ENCODE measurements at places on chromosomes 13 and 19. TPM values are rescaled to one million over a fixed set of nuclear protein-coding genes. Genes with fewer than 3 reads are reported as not detected.

DNA sequence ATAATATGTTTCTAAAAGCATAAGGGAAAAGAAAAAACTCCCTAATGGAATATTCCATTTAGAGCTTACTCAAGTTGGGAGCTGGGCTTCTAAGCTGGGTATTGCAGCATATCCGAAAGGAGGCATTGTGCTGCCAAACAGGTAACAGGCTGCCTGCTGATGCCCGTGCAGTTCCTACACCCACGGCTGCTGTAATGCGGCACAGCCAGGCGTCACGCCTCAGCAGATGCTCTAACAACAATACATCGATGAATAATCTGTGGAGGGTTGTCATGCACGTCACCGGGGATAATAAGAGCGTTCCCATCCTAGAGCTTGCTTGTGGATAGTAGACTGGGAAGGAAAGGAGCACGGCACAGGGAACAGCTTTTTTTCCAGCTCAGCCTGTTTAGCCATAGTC lies 1582.1 kb upstream of the SLC10A2 start:
- no peak for DNase-seq

DNA sequence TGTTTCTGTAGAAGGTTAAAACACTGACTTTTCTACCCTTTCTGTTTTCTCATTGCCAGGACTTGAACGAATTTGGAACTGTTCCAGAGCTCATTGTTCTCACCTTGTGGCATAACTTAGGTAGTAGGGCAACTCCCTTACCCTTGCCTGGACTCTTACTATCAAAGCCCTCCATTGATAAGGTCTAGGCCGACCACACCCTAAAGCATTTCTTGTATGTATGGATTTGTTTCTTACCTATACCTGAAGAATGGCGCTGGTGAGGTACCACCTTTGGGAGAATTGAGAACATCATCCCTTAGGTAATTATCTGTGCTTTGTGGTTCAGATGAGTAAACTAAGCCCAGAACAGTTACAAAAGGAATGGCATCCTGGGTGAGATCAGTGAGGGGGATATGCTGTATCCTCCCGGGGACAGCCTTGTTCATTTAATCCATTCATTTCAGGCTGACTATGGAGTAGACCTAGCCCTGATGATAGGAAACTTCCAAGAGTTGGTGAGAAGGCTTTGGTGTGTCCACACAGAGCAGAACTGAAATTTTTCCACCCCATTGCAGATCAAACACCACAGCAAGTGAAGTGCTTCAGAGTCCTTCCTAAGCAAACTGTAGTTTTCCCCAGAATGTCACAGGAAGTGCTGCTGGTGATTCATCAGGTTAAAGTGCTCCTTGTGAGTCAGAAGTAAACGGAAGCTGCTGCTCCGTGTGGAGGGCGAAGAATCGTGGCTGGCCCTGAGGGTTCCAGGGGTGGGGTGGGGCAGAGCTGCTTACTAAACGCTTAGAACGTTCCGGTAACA lies 113.0 kb downstream of the TEX26 start:
- DNase-seq: no peak

DNA sequence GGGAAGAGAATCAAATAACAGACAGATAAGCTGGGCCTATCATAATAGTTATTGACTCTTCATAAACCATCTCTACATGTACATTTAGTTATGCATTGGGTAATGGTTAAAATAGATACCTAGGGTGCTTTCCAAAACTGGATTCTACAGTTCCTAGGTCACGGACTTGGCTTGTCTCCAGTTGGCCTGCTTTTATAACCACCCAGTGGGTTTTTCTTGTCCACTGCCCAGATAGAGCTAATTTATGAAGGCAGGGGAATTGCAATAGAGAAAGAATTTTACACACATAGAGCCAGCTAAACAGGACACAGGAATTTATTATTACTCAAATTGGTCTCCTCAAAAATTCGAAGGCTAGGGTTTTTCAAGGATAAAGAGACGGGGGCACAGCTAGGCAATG lies 97.3 kb downstream of the FAM216B start:
- no peak for DNase-seq

DNA sequence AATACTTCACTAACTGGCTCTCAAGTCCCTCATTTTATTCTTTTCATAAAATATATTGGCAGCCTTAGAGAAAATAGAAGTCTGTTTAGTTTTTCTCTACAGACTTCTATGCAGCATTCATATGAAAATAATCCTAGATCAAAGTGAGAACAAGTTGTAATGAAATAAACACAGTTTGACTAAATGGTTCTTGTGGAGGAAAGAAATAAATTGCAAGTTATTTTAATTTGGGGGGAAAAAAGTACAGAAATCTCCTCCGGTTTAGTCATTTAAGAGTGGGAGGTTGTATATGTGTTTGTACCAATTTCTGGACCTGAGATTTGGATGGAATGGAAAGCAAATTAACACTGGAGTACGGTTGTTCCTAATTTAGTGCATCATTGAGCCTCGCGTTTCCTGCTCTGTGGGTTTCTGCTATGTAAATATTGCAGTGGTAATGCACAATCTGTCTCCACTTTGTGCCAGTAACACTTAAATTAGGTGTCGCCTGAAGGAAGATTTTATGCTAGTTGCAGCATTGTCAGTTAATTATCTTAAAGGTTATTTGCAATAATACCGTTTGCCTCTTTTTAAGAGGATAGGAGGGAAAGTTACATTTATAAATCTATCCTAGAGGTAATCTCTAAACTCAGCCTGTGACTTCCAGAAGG lies 100.2 kb downstream of the ZIC5 start:
- DNase-seq: no peak

GRCh38 chr19:16098416-16098768 lies 13.3 kb upstream of the RAB8A start:
- no peak for DNase-seq

DIS3 gene
- 21.6 TPM for polyA plus RNA-seq

ZNF99 gene
- polyA plus RNA-seq: 0.71 TPM

POGLUT2 gene
- 34.2 TPM for polyA plus RNA-seq
